ENCODE measurements at places on chromosomes 1 and 21.

- peak; percentile 47 for DNase-seq
These were observed 93.9 kb upstream of the PPM1J start for GRCh38 chr1:112808861-112809684.

DNA sequence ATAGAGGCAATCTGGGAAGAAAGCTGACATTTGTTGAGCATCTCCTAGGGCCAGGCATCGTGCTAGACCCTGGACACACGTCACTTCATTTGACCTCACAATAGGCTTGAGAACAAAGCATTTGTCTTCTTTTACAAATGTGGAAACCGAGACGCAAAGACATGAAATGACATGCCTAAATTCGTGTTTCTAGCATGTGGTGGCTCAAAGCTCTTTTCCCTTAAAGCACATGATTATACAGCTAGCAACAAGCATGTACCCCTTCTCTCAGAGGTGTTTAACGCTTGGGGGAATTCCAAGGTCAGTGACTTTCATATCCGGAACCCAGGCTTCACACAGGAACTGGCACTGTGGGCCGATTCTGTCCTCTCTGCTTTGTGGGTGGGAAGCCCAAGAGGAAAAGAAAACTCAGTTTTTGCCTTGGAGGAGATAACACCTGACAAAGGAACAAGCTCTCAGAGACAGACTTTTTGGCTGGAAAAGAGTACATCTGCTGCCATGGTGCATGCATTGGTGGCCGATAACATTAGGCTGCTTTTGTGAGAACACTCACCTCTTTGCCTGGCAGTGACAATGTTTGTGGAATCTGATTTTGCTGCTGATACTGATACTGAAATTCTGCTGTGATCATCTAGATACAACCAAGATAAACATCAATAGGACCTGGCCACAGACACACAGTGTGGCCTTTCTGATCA is 15.4 kb upstream of the CD2 start:
- no peak for DNase-seq

DNA sequence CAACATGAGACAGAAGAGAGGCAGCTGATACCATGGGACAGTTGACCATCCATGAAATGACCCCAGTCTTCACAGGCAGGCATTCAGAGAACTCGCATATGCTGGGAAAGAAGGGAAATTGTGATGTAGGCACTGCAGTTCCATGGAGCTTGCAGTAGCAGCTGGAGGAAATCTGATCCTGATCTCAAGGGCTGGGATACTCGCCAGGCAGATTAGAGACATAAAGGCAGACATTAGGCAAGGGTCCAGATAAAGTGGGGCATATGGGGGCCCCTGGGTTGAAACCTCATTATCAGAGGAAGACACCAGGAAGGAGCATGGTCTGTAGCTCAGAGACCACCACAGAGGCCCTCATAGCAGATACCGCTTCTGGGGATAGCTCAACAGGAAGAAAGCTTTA is 48.7 kb upstream of the TNR start:
- peak; percentile 36 for DNase-seq

DNA sequence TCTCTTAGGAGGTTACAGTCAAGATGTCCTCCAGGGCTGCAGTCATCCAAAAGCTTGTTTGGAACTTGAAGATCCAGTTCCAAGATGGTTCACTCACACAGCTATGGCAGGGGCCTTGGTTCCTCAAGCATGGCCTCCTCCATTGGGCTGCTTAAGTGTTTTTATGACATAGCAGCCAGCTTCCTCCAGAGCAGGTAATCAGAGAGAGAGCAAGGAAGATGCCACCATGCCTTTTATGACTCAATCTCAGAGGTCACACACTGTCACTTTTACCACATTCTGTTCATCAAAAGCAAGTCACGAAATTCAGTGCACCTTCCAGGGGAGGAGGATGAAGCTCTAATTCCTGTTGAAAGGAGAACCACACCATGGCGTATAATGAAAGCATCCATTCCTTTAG is 17.1 kb downstream of the ELAPOR1 start:
- no peak for DNase-seq

DNA sequence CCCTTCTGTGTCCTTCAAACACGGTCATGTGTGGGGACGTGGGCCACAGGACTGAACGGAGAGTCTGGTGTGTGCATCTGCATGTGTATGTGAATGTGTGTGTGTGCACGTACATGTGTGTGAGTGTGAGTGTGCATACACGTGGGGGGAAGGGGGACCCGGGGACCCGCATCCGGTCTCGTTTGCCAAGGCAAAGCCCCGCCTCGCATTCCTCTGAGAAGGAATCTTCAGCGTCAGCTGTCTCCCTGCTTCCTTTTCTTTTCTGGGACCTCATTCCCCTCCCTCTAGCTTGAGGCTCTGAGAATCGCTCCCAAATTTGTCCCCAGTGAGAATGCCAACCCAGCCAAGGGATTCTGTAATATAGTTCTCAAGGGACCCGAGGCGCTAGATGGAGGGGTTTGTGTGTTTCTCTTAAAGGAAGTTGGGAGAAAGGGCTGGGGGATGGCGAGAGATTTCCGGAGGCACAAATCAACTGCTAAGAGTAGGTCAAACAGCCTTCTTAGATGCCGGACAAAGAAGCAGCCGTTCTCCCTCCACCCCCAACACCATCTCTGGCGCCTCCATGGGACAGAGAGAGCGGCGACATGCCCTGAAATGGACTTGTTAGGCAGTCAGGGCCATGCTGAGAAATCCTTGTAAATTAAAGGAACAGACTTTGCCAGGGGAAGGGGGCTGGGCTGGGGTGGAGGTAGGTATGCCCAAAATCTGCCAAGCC is 6.6 kb downstream of the IFFO2 start:
- DNase-seq = no peak

GRCh38 chr1:184905601-184906322 is 68.5 kb downstream of the NIBAN1 start:
- peak; percentile 97 for DNase-seq

DNA sequence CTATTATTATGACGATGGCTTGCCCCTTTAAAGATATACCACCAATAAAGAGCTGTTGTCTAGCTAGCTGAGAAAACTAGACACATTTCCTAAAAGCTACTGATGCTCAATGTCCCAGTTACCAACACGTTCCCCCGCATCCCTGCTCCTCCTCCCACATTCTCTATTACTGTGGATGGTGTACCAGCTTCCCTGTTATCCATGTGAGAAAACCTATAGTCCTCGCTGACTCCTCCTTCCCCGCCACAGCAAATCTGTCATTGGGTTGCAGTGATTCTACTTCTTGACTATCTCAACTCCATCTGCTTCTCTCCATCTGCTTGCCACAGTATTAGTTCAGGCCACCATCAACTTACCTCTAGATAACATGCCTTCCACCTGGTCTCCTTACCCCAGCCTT is 337.5 kb downstream of the KCNH1 start:
- no peak for DNase-seq

DNA sequence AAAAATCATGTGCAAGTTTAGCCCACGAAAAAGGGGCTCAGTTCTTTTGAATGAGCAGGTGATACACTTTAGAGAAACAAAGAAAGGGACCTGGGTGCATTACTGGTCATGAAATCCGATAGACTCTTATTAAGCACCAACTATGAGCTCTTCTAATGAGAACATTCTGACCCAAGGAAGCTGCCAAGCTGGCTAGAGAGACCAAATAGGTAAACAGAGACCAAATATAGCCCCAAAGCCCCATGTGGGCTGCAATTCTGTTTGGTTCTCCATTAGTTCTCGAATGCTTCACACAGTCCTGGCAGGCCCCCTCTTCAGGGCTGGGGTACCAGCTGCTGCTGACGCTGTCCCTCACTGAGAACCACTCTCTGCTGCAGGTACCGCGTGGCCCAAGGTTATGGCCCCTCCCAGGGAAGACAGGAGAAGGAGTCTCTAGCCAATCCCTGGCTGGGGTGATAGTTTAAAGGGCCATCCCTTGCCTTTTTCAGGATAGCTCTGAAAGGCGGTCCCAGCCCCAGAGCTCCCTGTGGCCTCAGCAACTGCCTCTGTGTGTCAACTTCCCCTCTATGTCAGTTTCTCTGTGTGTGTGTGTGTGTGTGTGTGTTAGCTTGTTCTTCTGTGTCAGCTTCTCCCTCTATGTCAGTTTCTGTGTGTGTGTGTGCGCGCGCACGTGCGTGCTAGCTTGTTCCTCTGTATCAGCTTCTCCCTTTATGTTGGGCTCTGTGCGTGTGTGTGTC is 7.1 kb upstream of the UBXN10 start:
- DNase-seq = no peak

GRCh38 chr1:229270547-229271447 is at the start of gene RAB4A:
TSS of gene RAB4A (plus strand) at chr1:229271111. CDS start at chr1:229271340, 229 bp downstream.
- peak; percentile 44 for DNase-seq

DNA sequence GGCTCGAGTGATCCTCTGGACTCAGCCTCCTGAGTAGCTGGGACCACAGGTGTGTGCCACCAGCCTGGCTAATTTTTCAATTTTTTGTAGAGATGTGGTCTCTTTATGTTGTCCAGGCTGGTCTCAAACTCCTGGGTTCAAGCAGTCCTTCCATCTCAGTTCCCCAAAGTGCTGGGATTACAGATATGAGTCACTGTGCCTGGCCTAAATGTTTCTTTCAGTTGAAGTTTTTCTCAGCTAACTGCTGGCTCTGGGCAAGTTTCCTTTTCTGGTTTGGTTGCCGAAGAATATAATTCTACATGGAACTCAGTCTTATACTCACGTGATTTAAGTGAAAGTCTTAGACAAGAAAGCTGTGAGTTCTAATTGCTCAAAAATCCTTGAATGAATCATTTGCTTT is 57.0 kb downstream of the SASS6 start:
- DNase-seq = no peak

DNA sequence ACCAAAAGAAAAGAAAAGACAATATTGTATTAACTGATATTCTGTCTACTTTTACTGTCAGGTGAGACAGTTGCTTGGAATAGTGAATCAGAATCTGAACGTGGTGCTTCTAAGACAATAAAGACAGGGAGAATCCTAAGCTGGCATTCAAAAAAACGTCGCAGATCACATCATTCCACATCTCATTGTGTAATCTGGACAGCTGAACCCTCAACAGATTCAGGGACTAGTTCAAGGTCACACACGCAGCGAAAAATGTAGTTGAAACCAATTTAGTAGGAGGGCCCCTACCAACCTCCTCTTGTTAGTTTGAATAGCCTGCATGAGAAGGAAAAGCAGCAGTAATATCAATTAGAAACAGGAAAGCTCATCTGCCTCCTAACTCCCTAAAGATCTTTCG is 46.4 kb upstream of the KRTAP19-8 start:
- DNase-seq = no peak

- no peak for DNase-seq
These were observed 7.5 kb upstream of the MYOM3 start for GRCh38 chr1:24119489-24119858.

- no peak for DNase-seq
These were observed 29.0 kb downstream of the JUN start for GRCh38 chr1:58754683-58755467.

- DNase-seq = no peak
These were observed 5.3 kb downstream of the ARF1 start for GRCh38 chr1:228087771-228088251.

- DNase-seq = no peak
These were observed 201.6 kb downstream of the PBX1 start for GRCh38 chr1:164760569-164760968.

- peak; percentile 93 for DNase-seq
These were observed 95.3 kb downstream of the CASZ1 start for GRCh38 chr1:10701145-10701544.
